Renal cortical epithelial cell (primary cell): ENCODE measurements at places on chromosomes 4 and X. TPM values are rescaled to one million over a fixed set of nuclear protein-coding genes. Genes with fewer than 3 reads are reported as not detected.

DNA sequence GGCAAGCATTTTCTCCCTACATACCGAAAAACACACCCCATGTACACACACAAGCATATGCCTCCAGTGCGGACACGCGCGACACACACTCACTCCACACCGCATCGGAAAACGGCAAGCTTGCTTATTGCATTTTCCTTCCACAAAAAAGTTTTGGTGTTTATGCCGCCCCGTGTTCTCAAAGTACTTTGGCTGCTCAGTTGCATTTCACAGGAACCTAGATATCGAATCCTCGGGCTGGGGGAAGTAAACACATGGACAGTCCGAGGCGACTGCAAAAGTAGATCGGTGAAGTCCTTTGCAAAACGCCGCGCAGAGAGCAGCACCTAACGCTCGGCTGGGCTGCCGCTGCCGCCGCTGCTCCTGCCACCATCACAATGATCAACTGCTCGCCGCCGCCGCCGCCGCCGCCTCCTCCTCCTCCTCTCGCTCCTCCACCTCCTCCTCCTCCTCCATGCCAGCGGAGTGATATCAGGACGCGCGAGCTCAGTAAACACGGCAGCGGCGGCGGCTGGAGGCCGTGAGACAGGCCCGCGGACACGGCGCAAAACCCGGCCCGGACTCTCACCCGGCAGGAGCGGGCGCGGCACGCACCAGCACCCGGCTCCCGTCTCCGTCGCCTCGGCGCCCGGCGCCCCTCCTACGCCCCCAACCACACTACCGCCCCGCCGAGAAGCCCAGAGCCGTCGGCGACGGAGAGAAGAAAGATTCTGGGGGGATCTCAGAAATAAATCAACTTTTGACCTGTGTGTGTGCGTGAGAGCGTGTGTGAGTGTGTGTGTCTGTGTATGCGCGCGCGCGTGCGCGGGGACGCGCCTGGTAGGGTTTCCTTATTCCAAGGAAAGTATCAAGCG lies at the start of gene MAML3:
MAML3 (minus strand) TSS at position 467 of the 854 bp plus-strand sequence. CDS start 857 bp downstream, outside the sequence.
- DNase-seq, result peak; percentile 72

The GPRASP3 gene
- total RNA-seq, result 0.87 and 4.8 TPM in 2 replicates

GRCh38 chr4:66197451-66197850 lies 527.2 kb upstream of the EPHA5 start:
- no peak for DNase-seq

DNA sequence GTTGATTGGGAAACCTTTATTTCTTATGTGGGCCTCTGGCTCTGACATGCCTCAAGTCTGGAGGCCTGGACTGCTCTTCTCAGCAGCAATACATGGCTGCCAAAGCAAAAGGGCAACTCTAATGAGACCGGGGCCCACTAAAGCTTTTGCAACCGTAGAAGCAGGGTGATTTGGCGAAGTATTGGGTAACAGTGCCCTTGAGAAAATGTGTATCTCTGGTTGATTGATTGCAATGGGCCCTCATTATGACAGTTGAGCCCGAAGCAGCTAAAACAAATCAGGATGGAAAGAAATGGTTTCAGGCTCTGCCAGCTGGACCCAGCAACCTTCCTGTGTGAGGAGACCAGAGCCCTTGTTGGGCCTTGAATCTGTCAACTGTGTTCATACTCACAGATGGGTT lies 73.4 kb downstream of the CLCN4 start:
- no peak for DNase-seq

- no peak for DNase-seq
Measured at GRCh38 chrX:135463937-135464336, 42.2 kb downstream of the SMIM10L2A start.

The EDA2R gene
- 6.3 and 15.2 TPM in 2 replicates for total RNA-seq

- no peak for DNase-seq
Measured at GRCh38 chr4:40196724-40197281, at the start of gene RHOH. Gene RHOH, plus strand, starts transcription at chr4:40197031. Its CDS starts 46,356 bp downstream, at chr4:40243387.
